HAP-1 (cell line): ENCODE measurements at places on chromosomes 4 and X.

DNA sequence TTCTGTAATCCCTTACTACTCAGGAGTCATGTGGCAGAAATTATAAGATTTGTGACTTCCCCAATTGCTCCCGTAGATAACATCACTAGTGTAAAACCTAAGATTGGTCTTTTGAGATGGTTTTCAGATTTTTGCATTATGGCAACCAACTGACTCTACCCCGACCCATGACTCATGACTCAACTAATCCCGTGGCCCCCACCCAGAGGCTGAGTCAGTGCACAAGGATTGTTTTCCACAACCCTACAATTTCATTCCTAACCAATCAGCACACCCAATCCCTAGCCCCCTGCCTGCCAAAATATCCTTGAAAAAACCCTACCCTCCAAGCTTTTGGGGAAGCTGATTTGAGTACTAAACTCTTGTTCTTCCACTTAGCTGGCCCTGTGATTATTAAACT, 109.4 kb upstream of the FAM9C start:
- DNase-seq, result no peak

- DNase-seq, result no peak
Observed at GRCh38 chrX:75061701-75062100, 94.4 kb downstream of the ABCB7 start.

DNA sequence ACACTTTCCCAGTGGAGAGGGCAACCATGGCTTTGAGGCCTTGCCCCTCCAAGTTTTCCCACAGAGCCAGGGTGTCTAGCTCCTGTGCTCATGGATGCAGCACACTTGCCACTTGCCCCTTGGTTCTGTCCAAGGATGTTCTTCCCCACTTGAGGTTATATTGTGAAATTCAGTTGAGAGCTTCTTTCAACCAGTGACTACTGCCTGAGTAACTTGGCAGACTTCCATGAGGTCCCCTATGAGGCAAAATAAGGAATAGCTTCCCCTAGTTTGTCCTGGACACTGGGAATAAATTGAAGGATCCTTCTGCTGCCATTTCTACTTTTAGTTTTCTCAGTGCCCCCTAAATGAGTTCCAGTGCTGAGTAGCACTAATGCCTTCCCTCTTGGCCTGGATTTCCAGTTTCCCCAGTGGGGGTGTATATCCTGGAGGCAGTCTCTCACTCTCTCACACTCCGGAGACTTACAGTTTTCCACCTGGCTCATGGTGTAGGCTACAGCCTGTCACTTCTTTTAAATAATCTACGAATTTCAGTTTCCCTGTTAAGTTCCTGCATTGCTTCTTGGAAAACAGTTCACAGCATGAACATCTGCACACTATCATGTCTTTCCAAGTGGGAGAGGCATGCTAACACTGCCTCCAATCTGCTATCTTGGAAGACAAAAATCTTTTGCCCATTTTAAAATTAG, 36.4 kb upstream of the ADH4 start:
- DNase-seq, result no peak

GRCh38 chr4:185796176-185796575, 15.8 kb downstream of the SORBS2 start:
- DNase-seq, result no peak

GRCh38 chr4:26257850-26258249, 63.0 kb upstream of the RBPJ start:
- DNase-seq, result no peak

GRCh38 chr4:183936574-183937345, 31.7 kb downstream of the STOX2 start:
- no peak for DNase-seq

- no peak for DNase-seq
Observed at GRCh38 chr4:155604718-155605626, 61.7 kb upstream of the GUCY1A1 start.

- peak; percentile 62 for DNase-seq
Observed at GRCh38 chr4:52657618-52658501, 1.2 kb downstream of the USP46 start.

DNA sequence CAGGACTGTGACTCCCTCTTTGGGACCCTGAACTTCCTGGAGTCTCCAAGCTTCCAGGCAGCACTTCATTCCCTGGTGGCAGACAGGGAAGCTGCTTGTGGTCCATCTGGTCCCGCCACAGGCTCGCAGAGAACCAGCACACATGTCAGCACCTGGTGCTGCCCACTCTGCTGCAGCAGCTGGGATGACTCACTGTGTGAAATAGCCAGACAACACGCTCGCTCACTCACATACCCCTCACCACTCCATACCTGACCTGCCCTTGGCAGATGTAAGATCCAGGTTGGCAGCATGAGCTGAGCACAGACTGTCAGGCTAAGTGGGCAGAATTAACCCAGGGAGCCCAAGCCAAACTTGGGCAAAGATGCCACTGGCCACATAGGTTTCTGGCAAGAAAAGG, 613.5 kb downstream of the PCDH18 start:
- no peak for DNase-seq

GRCh38 chr4:121685257-121685656, 11.5 kb downstream of the ANXA5 start:
- DNase-seq, result no peak

GRCh38 chr4:14143892-14144291, 516.4 kb upstream of the BOD1L1 start:
- no peak for DNase-seq
